ENCODE measurements at places on chromosomes 5 and 9. TPM values are rescaled to one million over a fixed set of nuclear protein-coding genes. Genes with fewer than 3 reads are reported as not detected.

The GFM2 gene
- total RNA-seq, result 33.2 TPM

The PCDHGB6 gene
- 0.13 TPM for total RNA-seq

The PCDHGB7 gene
- total RNA-seq, result 0.11 TPM

The TMEM161B gene
- total RNA-seq, result 23.6 TPM

The SAXO1 gene
- not detected for total RNA-seq

The GLDC gene
- total RNA-seq, result 3.8 TPM

The MAML1 gene
- 30.4 TPM for total RNA-seq

The CNTFR gene
- total RNA-seq, result not detected

The CEL gene
- total RNA-seq, result 1.1 TPM

The VCAN gene
- total RNA-seq, result 0.24 TPM

The MARCHF3 gene
- total RNA-seq, result 2.9 TPM

The MYMK gene
- not detected for total RNA-seq

The SH3RF2 gene
- total RNA-seq, result not detected

The OR1Q1 gene
- not detected for total RNA-seq

The IL31RA gene
- total RNA-seq, result not detected

The FAM53C gene
- total RNA-seq, result 32.2 TPM

The NFIB gene
- total RNA-seq, result not detected

The CSF2 gene
- total RNA-seq, result 393 TPM

The ADGRV1 gene
- 0.33 TPM for total RNA-seq

The IFNA21 gene
- total RNA-seq, result not detected

The GGTA1 gene
- not detected for total RNA-seq

The TMEFF1 gene
- 0.38 TPM for total RNA-seq

The MAMDC4 gene
- 12.9 TPM for total RNA-seq

The LCN1 gene
- total RNA-seq, result not detected

The AIF1L gene
- 0.27 TPM for total RNA-seq

The PCDHA13 gene
- not detected for total RNA-seq

The PCDHGC4 gene
- total RNA-seq, result not detected

The CENPP gene
- total RNA-seq, result 20.9 TPM

The SLC25A2 gene
- total RNA-seq, result 0.35 TPM

The CYLC2 gene
- total RNA-seq, result not detected

The STING1 gene
- total RNA-seq, result 109 TPM

The OR1J2 gene
- not detected for total RNA-seq

The NSUN2 gene
- total RNA-seq, result 124 TPM

The TTC23L gene
- total RNA-seq, result 0.24 TPM

The C5orf63 gene
- total RNA-seq, result 11.9 TPM

The CCNI2 gene
- total RNA-seq, result 9.1 TPM

The SPATA31E1 gene
- not detected for total RNA-seq

The LCN10 gene
- 1.2 TPM for total RNA-seq

The TMC1 gene
- not detected for total RNA-seq

The MEIKIN gene
- total RNA-seq, result not detected

The GALNT12 gene
- 4.9 TPM for total RNA-seq

The GABRA6 gene
- total RNA-seq, result not detected

The BARHL1 gene
- total RNA-seq, result not detected

The ADAMTS12 gene
- total RNA-seq, result not detected

The ABCA2 gene
- total RNA-seq, result 20.7 TPM

The DAB2 gene
- 2.0 TPM for total RNA-seq

The FST gene
- 0.13 TPM for total RNA-seq

The GPX3 gene
- not detected for total RNA-seq

The KCNIP1 gene
- not detected for total RNA-seq

The GARIN3 gene
- total RNA-seq, result 0.29 TPM

Data from CD8-positive, alpha-beta memory T cell (primary cell).